ENCODE measurements at places on chromosomes 1 and 21. TPM values are rescaled to one million over a fixed set of nuclear protein-coding genes. Genes with fewer than 3 reads are reported as not detected.

- no peak overlapping the region for H3K4me3 ChIP-seq
- H3K27ac ChIP-seq = no peak overlapping the region
- no peak for DNase-seq
- H3K27me3 ChIP-seq = no peaks in the 10 kb centered on the region
Observed at GRCh38 chr1:7811476-7811875, 27.4 kb downstream of the PER3 start.

SNAPIN gene
- 59.3 TPM for total RNA-seq

- H3K27ac ChIP-seq = no peak overlapping the region
- no peak overlapping the region for H3K4me3 ChIP-seq
- H3K4me1 ChIP-seq = no peaks in the 10 kb centered on the region
- H3K27me3 ChIP-seq = no peaks in the 10 kb centered on the region
- DNase-seq = no peak
- no peaks in the 10 kb centered on the region for H3K36me3 ChIP-seq
Observed at GRCh38 chr1:84427250-84428188, 29.2 kb downstream of the DNASE2B start.

- no peaks in the 10 kb centered on the region for H3K36me3 ChIP-seq
- H3K4me1 ChIP-seq = peaks cover 30% of the 10 kb centered on the region
- no peak overlapping the region for H3K27ac ChIP-seq
- H3K4me3 ChIP-seq = no peak overlapping the region
- no peak for DNase-seq
- no peaks in the 10 kb centered on the region for H3K27me3 ChIP-seq
Observed at GRCh38 chr1:94759188-94759587, 61.0 kb upstream of the SLC44A3 start.

- DNase-seq = no peak
- peaks cover 47% of the 10 kb centered on the region for H3K36me3 ChIP-seq
- H3K4me3 ChIP-seq = peak overlapping the region; percentile 76
Observed at GRCh38 chr1:109985247-109986053, 885 bp downstream of the AHCYL1 start.

DNA sequence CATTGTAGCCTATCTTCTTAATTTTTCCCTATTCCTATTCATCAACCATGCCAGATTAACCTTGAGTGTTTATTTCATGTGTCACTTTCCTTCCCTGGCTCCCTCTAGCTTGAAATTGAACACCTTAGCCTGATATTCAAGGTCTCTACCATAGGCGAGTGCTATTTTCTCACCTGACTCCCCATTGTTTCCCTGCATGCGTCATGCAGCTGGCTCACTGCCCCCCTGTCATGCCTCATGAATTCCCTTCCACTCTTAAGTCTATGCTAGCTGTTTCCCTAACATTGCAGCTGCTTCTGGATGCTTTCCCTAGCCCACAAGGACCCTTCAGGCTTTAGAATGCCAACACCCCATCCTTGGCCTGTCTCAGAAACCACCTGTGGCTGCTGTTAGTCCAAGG, 56.7 kb upstream of the CD1D start:
- H3K4me1 ChIP-seq = no peaks in the 10 kb centered on the region
- no peaks in the 10 kb centered on the region for H3K36me3 ChIP-seq
- H3K27ac ChIP-seq = no peak overlapping the region
- H3K4me3 ChIP-seq = no peak overlapping the region

DNA sequence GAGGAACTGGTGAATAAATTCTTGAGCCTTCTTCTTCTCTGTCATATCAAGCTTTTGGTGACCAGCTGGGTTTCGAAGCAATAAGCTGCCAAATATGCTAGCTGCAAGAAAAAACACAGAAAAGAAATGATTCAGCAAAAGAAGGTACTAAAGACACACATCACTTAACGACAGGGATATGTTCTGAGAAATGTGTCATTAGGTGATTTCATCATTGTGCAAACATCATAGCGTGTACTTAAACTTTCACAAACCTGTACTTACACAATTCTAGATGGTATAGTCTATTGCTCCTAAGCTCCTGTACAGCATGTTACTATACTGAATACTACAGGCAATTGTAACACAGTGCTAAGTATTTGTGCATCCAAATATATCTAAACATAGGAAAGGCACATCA, 2.9 kb upstream of the MTF1 start:
- no peak overlapping the region for H3K4me3 ChIP-seq
- H3K27me3 ChIP-seq = no peaks in the 10 kb centered on the region
- H3K36me3 ChIP-seq = peaks cover 30% of the 10 kb centered on the region
- no peak for DNase-seq
- no peak overlapping the region for H3K27ac ChIP-seq
- H3K4me1 ChIP-seq = peaks cover 16% of the 10 kb centered on the region

C1orf226 gene
- total RNA-seq = 6.0 TPM

DNA sequence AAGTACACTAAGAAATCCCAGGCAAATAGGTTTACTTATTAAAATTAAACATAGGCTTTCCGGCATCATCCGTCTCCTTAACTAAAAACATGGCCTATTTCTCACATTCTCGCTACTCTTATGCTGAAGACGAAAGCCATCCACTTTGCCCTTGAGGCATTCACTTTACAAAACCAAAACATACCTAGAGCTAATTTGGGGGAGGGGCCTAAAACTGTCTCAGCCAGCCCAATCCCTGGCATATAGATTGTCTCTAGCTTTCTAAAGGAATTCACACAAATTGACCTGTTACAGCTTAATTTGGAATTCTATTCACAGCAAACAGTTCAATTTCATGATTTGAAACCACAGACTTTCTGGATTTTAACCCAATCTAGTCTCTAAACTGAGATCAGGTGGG, 34.8 kb downstream of the SLC35D1 start:
- peaks cover 34% of the 10 kb centered on the region for H3K36me3 ChIP-seq
- no peak overlapping the region for H3K4me3 ChIP-seq
- peaks cover 16% of the 10 kb centered on the region for H3K4me1 ChIP-seq
- no peak for DNase-seq
- no peak overlapping the region for H3K27ac ChIP-seq

TCHH gene
- not detected for total RNA-seq

SPRR1A gene
- total RNA-seq = not detected
